Natural killer cell (primary cell): ENCODE measurements at places on chromosomes 5 and 9. TPM values are rescaled to one million over a fixed set of nuclear protein-coding genes. Genes with fewer than 3 reads are reported as not detected.

DNA sequence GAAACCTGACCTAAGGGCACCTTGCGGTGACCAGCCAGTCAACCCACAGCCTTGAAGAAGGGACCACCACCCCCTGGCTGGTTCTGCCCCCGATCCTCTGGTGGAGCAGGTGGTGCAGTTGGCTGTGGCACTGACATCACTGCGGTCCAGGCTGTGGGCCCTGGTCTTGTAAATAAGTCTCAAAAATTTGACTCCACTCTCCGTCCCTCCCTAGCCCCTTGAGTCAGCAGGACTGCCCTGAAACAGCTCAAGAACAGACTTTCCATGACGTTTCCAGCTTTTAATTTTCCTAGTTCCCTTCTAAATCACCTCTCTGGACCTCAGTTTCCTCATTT lies 134.8 kb upstream of the BOD1 start:
- no peak for DNase-seq

DNA sequence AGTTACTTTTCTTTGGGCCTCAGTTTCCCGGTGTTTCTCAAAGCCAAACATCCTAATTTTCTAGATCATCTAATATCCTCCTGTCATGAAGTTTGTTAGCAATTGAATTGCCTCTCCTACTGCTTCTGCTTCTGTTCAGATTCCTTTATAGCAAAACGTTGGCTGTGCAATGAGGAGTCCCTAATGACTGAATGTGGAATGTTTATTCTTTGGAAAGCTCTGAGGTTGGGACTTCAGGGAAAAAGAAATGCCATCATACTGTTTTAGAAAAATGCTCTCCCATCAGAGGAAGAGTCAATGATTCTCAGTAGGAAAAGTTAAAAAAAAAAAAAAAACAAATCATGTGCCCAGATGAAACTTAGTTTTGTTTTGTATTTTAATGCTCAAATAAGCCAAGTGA lies 268.7 kb upstream of the PAPPA start:
- no peak for DNase-seq

Gene SMIM33
- total RNA-seq, result not detected

DNA sequence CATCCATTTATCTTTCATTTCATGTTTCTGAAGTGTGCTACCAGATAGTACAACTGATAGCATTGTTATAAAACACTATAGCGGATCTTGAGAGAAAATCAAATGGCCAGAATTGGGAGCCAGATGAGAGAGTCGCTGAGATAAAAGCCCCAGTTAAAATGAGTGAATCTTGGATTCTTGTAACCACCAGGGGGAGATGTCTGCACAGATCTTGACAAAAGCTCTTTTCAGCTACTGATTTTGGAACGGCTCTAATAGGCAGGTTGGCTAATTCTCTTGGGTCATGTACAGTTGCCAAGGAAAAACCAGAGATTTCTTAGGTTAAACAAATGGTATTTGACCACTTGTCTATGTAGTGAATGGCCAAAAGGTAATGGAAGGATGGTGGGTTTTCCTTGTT lies 21.7 kb downstream of the F2RL2 start:
- DNase-seq, result no peak

DNA sequence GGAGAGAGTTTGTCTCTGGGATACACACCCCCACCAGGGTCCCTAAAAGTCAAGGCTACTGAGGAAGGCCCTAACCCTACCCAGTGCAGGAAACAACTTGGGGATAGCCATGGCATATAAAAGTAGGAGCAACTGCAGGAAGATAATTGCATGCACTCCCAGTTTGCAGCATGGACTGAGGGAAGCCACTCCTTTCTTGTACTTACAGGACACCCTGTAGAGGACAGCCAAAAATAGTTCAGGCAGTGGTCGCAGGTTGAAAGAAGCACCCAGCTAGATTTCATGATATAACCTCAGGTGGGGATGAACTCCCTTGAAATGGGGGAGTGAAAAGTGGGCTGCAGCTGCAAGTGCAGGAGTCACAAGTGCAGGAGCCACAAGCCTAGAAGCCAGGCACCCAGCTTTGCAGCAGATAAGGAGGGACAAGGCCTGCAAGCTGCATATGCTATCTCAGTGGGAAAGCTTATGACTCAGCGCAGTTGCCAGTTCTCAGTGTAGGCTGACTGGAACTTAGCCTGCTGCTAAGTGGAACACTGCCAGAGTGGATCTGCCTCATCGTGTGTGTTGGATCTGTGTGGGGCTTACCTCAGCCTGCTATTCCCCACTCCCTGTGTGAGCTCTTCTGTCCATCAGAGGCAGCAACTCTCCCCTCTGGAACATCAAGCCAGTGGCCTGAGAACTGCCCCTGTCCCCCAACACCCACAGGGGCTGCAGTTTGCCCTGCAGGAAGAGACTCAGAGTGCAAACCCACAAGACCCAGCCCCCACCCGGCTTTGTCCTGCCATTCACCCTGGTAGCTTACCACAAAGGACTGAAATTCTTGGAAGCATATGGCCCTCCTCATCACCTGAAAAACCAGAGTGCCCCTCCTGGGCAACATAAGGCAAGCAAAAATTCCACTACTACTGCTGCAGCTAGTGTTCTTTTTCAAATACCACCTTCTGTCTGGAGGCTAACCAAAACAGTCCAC lies 42.7 kb downstream of the CYLC2 start:
- no peak for DNase-seq

- no peak for DNase-seq
Measured at GRCh38 chr5:32545102-32545800, 40.1 kb upstream of the SUB1 start.

- DNase-seq, result no peak
Measured at GRCh38 chr5:177494346-177495195, 2.8 kb downstream of the PDLIM7 start.

- DNase-seq, result no peak
Measured at GRCh38 chr5:166123717-166124116, 2167.7 kb upstream of the WWC1 start.

Gene SLC36A1
- 16.1 TPM for total RNA-seq

Gene LRSAM1
- total RNA-seq, result 24.6 TPM

Gene TMEM8B
- total RNA-seq, result 7.8 TPM

GRCh38 chr5:166251786-166252185 lies 2039.7 kb upstream of the WWC1 start:
- DNase-seq, result no peak

GRCh38 chr9:32877103-32877502 lies 93.8 kb downstream of the TMEM215 start:
- no peak for DNase-seq

GRCh38 chr5:169979871-169980270 lies 424 bp downstream of the INSYN2B start:
- no peak for DNase-seq

Gene CCNJL
- total RNA-seq, result 19.9 TPM

Gene RFESD
- total RNA-seq, result 1.5 TPM

Gene PCDHGB2
- 0.36 TPM for total RNA-seq
